ENCODE measurements at places on chromosomes 7 and 10.

- DNase-seq: no peak
These were observed 374.2 kb downstream of the GATA3 start for GRCh38 chr10:8428654-8429053.

- no peak for DNase-seq
These were observed 312.0 kb upstream of the GLI3 start for GRCh38 chr7:42548816-42549611.

- no peak for DNase-seq
These were observed 483.5 kb upstream of the POT1 start for GRCh38 chr7:125412890-125413665.

DNA sequence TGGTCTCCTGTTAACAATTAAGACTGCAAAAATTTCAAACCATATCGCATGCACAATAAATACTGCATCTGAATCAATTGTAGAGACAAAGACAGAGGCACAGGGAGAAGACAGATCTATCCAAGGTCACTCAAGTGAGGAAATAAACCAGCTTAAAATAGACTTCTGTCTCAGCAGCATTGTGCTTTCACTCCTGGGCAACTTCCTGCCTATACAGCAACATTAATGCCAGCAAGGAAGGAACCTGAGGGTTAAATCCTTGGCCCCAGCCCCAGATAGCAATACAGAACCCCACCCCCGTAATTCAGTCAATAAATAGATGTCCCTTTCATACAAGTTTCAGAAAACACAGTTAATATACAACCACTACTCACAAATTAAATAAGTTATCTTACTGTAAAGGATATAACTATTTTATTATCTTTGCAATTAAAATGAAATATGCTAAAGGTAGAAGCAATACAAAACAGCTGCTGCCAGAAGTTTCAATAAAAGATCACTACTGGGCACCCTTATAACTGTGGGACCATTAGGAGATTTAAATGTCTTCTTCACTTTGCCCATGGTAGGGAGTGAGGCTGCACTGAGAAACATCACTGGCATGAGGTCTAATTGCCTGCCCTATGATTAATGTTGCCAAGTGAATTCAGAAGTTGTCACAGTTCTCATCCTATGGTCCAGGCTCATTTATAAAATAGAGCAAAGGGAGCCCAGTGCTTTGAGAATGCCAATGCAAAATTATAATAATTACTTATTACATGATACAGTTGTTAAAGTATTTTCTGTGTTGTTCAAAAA lies 49.4 kb downstream of the CAV1 start:
- no peak for DNase-seq

DNA sequence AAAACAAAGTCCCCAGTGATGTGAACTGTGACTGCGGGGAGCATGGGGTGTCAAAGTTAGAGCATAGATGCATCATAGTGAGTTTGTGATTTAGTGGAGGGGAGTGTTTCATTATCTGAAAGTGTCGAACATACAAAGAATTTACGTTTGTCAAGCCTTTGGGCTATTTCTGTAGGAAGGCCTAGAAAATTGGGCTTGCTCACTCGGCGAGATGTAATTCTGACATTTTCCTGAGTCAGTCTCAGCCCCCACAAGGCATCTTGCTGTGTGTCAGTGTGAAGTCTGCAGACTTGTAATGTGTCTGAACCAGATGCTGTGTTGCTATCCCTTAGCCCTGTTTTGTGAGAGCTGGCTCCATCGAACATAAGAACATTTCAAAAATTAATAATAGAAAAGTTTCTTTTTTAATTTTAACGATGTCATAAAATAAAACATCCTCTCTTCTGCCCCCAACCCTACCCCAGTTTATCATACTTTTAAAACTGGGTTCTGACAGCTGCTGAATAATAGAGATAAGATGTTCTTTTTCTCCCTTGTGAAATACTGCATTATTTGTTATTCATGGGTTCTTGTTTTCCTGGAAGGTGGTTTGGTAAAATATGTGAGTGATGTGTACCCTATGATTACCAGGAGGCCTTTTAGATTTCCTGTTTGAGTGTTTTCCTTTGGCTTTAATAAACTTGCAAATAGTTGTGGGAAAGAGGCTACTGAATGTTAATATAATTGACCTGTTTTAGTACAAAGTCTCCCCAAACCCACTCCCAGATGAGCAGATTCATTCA lies 207.4 kb downstream of the GPR158 start:
- no peak for DNase-seq

GRCh38 chr7:37577412-37577811 lies 106.2 kb upstream of the GPR141 start:
- DNase-seq: no peak

- no peak for DNase-seq
These were observed 41.8 kb downstream of the APBB1IP start for GRCh38 chr10:26479766-26480492.

DNA sequence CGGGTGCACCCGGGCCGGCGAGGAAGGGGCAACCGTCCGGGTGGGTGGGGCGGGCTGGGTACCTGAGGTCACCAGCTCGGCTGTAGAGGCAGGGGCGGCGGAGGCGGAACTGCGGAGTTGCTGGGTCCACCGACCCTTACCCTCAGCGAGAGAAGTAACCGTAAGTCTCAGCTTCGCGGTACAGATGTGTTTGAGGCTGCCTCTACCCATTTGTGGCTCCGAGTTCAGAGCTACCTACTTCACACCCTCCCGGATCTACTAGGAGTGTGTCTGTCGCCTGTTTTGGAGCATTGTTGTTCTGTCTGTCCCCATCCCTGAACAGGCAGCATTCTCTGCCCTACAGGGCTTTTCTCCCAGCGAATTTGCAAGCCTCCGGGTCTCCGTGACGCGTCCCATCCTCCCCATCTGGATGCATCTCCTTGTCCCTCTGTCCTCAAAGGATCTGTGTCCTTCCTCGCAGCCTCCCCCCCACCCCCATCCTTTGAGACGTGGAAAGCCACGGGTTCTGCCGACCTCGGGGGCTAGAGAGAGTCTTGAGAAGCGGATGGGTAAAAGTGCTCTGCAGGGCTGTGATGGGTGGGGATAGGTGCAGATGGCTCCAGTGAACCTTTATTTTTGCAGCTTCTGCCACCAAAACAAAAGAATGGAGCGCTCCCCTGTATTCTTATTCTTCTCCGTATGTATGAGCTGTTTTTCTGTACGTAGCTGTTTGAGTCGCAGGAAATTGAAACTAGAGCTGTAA lies 757 bp downstream of the ANKIB1 start:
- peak; percentile 18 for DNase-seq

DNA sequence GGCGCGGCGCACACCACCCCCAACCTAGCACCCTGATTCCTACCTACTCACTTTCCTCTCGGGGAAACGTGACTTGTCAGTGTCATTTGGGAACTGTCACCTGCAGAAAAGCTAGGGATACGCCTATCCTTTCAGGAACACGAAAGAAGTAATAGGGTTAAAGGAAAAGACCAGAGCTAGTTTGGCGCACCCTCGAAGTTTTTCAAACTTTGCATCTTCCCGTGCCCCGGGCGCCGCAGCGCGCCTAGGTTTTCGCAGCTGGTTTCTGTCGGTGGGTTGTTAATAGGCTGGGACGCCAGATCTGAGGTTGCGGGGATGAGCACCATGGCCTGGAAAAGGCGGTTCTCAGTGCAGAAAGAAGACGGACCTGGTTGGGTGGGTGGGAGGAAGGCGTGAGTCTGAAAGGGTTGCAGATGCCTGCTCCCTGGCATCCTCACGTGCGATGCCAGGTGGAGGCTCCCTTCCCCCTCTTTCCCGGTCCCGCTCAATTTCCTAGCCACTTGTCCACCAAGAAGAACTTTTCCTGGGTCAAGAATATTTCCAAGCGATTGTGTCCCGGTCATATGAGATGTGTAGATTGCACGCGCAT lies 568 bp upstream of the MEOX2 start:
- no peak for DNase-seq

- DNase-seq: no peak
These were observed 82.2 kb downstream of the ZNRF2 start for GRCh38 chr7:30366606-30367005.

GRCh38 chr10:88901984-88902789 lies 22.1 kb downstream of the STAMBPL1 start:
- DNase-seq: no peak

- DNase-seq: no peak
These were observed 141.1 kb downstream of the SPAG6 start for GRCh38 chr10:22486431-22486830.

GRCh38 chr7:12674861-12675260 lies 12.6 kb upstream of the ARL4A start:
- no peak for DNase-seq

GRCh38 chr7:51918581-51918980 lies 602.0 kb upstream of the COBL start:
- no peak for DNase-seq

DNA sequence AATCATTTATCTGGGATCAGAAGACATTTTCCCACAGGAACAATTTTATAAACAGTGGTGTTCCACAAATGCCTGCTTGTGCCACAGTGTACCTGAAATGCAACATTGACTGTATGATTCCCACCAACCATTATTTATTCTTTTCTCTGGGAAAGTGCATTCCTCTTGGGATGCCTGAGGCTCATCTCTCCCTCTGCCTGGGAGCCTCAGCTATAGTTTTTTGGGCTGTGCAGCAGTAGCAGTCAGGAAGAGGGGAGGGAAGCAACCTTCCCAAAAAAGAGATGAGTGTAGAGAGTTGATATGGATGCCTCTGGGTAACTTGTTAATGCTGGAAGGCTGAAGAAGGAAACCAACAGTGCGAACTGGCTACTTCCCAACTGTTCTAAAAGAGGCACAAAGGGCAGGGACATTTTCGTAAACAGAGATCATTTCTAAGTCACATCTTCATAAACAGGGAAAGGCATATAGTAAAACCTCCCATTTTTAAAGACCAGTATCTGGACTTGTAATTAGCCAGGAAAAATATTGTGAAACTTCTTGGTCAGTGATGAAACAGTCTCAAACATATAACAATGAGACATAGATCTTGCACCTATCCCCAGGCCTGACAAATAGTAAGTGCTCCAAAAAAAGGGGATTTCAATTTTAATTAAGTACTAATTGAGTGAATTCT lies 1.4 kb upstream of the CALD1 start:
- DNase-seq: no peak

DNA sequence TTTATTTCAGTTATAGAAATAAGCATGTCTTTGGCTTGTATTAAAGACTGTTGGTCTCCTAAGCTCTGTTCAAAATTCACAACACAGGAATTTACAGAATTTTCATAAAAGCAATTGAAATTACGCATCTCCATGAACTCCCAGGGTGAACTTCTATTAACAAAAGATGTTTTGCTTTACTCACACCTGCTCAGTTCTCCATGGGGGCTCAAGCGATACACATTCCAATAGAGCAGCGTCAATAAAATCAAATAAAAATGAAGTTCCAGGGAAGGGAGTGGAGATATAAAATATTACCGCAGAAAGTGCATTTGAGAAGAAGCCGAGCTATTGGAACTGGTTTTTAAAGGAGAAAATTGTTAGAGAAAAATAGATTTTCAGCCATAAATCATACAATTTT lies 41.5 kb upstream of the ZNF438 start:
- DNase-seq: no peak

GRCh38 chr10:99085358-99085757 lies 150.3 kb downstream of the HPSE2 start:
- DNase-seq: no peak

DNA sequence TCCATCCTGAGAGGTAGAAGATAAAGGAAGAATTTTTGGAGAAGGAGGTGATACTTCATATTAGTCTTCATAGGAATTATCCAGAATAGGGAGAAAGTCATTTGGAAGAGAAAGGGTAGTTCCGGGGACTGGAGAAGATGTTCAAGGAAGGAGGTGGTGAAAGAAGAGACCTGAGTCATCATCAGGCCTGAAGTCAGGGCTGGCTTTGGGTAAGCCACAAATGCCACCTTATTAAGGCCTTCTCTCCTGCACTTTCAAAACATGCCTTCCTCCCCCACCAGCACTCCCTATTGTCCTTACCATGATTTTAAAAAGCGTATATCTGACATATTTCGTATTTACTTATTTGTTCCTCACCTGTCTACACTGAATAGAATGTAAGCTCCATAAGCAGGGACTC lies 112.2 kb upstream of the LRGUK start:
- DNase-seq: no peak

DNA sequence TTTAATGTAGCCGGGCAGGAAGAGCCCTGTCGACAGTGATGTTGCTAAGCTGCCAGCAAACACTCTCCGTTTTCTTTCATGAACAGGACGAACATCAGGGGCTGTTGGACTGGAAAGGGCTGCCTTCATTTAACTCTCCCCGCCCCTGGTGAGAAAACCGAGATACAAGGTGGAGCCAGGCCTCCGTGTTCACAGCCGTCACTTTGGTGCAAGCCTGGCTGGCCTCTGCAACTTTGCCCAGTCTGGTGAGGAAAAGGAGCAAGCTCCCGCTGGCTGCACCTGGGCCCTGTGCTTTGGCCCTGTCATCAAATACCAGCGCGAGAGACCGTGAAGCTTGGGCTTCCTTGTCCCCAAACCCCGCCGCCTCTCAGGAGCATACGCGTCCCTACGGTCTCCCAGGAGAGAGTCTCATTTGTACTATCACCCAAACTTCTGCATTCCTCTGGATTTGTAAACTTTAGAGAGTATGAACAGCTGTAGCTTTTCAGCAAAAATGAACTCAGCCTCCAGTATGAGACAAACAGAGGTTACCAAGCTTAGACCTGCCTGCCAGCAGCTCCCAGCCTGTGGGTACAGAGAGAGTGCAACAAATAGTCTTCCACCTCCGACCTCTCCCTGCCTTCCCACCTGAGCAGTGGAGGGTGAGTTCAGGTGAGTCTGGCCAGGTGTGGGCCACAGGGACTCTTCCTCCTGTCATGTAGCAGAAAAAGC lies 445.3 kb upstream of the MGMT start:
- DNase-seq: no peak

DNA sequence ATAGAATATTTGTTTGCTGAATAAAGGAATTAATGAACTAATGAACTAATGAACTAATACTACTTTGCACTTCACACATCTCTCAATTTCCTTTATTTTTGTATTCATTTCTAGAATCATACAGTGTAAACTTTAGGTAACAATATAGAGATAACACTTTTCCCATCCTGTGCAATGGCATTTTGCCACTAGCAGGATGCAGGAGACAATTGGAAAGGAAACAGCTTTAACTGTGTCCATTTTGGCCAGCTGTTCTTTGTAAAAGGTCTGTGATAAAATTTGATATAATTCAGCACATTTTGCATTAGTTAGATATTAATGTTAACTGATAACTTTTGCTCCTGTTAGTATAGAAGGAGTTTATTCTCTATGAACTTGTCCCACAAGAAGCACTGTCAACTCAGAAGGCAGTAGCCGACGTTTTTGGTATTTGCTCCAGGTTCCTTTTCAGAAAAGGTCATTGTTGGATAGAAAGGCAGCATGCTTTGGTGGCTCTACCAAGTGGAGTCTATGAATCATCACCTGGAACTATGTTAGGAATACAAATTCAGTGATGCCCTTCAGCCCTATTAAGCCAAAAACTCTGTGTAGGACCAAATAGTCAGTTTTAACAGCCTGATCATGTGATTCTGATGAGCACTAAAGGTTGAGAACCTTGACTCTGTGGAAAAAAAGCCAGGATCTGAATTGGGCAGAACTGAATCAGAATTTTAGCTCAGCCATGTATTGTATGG lies 86.6 kb downstream of the NRG3 start:
- DNase-seq: no peak

Measured in GM12891 (cell line).